GM23248 (cell line): ENCODE measurements at places on chromosomes 6 and 20. TPM values are rescaled to one million over a fixed set of nuclear protein-coding genes. Genes with fewer than 3 reads are reported as not detected.

The NEURL2 gene
- 4.3 and 8.3 TPM in 2 replicates for total RNA-seq

- no peak for DNase-seq
- H3K27me3 ChIP-seq: no peaks in the 10 kb centered on the region; the same call in 1 of the 2 replicates
- no peak overlapping the region for H3K4me3 ChIP-seq
- no peaks in the 10 kb centered on the region for H3K36me3 ChIP-seq
These were observed 186.8 kb downstream of the UBE3D start for GRCh38 chr6:82878812-82879211.

GRCh38 chr6:82458147-82458546, 94.5 kb downstream of the TPBG start:
- 0 out of 2 replicates have a peak, but pooled peaks cover 3% of the 10 kb centered on the region for H3K36me3 ChIP-seq
- no peaks in the 10 kb centered on the region for H3K27me3 ChIP-seq
- H3K27ac ChIP-seq: no peak overlapping the region
- H3K4me3 ChIP-seq: no peak overlapping the region

GRCh38 chr6:69284176-69284730, 512.6 kb downstream of the LMBRD1 start:
- H3K4me1 ChIP-seq: no peaks in the 10 kb centered on the region
- no peak overlapping the region for H3K4me3 ChIP-seq
- no peaks in the 10 kb centered on the region for H3K36me3 ChIP-seq
- no peak for DNase-seq

DNA sequence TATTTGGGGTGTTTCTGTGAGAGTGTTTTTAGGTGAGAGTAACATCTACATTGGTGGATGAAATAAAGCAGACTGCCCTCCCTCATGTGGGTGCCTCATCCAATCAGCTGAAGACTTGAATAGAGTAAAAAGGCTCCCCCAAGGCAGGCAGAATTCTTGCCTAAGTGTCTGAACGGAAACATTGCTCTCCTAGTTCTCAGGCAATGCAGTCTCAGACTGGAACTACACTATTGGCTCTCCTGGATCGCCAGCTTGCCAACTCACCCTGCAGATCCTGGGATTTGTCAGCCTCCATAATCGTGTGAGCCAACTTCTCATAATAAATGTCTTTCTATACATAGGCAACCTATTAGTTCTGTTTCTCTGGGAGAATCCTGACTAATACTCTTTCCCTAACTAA, 5.5 kb upstream of the TMEM170B start:
- no peak overlapping the region for H3K4me3 ChIP-seq
- no peaks in the 10 kb centered on the region for H3K36me3 ChIP-seq
- H3K4me1 ChIP-seq: peaks cover 4% of the 10 kb centered on the region; the same call in 1 of the 2 replicates
- H3K27ac ChIP-seq: no peak overlapping the region
- peak; percentile 6 for DNase-seq
- H3K27me3 ChIP-seq: no peaks in the 10 kb centered on the region

The SIRPA gene
- 73.5 and 93.3 TPM in 2 replicates for total RNA-seq

DNA sequence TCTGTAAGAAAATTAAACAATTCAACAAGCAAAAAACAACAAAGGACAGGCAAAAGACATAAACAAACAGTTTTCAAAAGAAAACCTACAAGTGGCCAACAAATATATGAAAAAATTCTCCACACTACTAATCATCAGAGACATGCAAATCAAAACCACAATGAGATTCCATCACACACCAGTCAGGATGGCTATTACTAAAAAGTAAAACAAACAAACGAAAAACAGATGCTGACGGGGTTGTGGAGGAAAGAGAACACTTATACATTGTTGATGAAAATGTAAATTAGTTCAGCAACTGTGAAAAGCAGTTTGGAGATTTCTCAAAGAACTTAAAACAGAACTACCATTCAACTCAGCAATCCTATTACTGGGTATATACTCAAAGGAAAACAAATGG, 537.6 kb downstream of the HDGFL1 start:
- peak; percentile 73 for DNase-seq
- H3K4me3 ChIP-seq: no peak overlapping the region
- no peak overlapping the region for H3K27ac ChIP-seq
- no peaks in the 10 kb centered on the region for H3K36me3 ChIP-seq
- no peaks in the 10 kb centered on the region for H3K27me3 ChIP-seq

DNA sequence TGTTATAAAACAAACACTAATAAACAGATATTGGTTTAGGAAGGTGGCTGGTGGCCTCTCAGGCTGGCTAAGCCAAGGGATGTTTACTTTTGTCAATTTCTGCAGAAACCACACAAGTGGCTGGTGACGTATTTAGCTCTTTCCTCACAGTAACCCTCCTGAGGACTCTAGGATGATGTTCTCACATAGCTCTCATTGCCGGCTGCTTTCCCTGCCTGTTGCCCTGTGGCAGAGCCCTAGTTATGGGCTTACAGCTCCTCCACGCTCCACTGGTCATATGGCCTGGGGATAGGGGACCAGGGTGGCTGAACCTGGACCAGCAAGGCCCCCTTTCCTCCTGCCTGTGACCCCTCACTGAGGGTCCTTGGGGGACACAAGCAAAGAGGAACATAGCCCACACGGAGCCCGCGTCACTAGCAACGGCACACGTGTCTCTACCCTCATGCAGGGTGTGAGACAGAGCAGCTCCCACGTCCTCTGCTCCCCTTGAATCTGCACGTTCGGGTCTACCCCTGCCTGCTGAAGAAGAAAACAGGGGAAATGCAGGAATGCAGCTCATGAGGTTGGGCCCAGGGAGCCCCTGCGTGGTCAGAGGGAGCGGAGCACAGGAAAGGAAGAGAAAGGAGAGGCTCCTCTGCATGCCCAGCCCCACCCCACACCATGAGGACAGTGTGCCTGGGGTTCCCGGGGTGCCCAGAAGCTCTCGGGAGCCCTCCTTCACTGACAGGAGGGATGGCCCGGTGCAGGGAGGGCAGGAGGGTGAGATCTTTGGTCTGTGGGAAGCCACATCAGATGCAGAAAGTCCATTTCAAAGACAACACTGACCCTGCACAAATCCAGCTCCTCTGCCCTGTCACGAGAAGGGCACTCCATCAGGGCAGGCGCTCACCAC, 13.9 kb downstream of the RAMACL start:
- H3K4me1 ChIP-seq: peaks cover 15% of the 10 kb centered on the region
- DNase-seq: peak; percentile 9
- H3K36me3 ChIP-seq: no peaks in the 10 kb centered on the region
- H3K27ac ChIP-seq: no peak overlapping the region
- no peak overlapping the region for H3K4me3 ChIP-seq
- H3K27me3 ChIP-seq: no peaks in the 10 kb centered on the region

- no peak for DNase-seq
- no peaks in the 10 kb centered on the region for H3K27me3 ChIP-seq
- no peak overlapping the region for H3K27ac ChIP-seq
- H3K4me1 ChIP-seq: no peaks in the 10 kb centered on the region
- no peaks in the 10 kb centered on the region for H3K36me3 ChIP-seq
These were observed 647.6 kb upstream of the FLRT3 start for GRCh38 chr20:14984768-14985622.

- no peak overlapping the region for H3K4me3 ChIP-seq
- peaks cover 13% of the 10 kb centered on the region for H3K4me1 ChIP-seq
- H3K36me3 ChIP-seq: peaks cover 69% of the 10 kb centered on the region
- no peak overlapping the region for H3K27ac ChIP-seq
- no peaks in the 10 kb centered on the region for H3K27me3 ChIP-seq
These were observed 78.2 kb downstream of the ASXL1 start for GRCh38 chr20:32436142-32436861.

The LBP gene
- total RNA-seq: not detected in 2 replicates

DNA sequence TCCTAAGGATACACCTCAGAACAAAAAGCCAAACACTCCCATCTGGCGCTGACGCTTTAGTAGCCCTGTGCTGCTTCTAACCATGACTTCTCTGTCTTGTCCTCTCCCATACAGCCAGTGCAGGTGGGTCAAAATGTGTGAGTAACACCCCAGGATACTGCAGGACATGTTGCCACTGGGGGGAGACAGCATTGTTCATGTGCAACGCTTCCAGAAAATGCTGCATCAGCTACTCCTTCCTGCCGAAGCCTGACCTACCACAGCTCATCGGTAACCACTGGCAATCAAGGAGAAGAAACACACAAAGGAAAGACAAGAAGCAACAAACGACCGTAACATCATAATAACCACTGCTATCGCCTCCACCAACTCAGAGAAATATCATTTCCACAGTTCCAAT, 1.4 kb downstream of the DEFB132 start:
- H3K27me3 ChIP-seq: peaks cover 27% of the 10 kb centered on the region
- DNase-seq: peak; percentile 31
- no peaks in the 10 kb centered on the region for H3K4me1 ChIP-seq
- no peaks in the 10 kb centered on the region for H3K36me3 ChIP-seq

The PRL gene
- not detected in 2 replicates for total RNA-seq

GRCh38 chr6:39441986-39442385, 119.5 kb upstream of the KCNK16 start:
- no peaks in the 10 kb centered on the region for H3K36me3 ChIP-seq
- H3K4me1 ChIP-seq: 0 out of 2 replicates have a peak, but pooled peaks cover 7% of the 10 kb centered on the region
- no peak overlapping the region for H3K4me3 ChIP-seq
- H3K27ac ChIP-seq: no peak overlapping the region
- H3K27me3 ChIP-seq: no peaks in the 10 kb centered on the region

GRCh38 chr6:154567695-154568220, 57.3 kb upstream of the CNKSR3 start:
- H3K4me3 ChIP-seq: no peak overlapping the region
- H3K27me3 ChIP-seq: peaks cover 8% of the 10 kb centered on the region; the same call in 1 of the 2 replicates
- no peaks in the 10 kb centered on the region for H3K4me1 ChIP-seq
- no peak for DNase-seq
- H3K27ac ChIP-seq: no peak overlapping the region

The MPIG6B gene
- not detected in 2 replicates for total RNA-seq

DNA sequence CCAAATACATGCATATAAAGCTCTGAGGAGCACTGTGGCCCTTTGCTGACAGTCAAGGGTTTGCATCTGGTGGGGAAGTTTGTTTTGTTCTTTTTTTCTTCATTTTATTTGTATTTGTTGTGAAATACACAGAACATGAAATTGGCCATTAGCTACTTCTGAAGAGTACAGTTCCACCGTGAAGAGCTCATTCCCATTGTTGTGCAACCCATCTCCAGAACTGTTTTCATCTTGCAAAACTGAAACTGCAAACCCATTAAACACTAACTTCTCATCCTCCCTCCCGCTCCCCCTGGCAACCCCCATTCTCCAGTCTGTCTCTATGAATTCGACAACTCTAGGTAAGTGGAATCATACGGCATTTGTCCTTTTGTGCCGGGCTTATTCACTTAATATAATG, 231.3 kb downstream of the TFAP2C start:
- H3K27ac ChIP-seq: no peak overlapping the region
- no peaks in the 10 kb centered on the region for H3K4me1 ChIP-seq
- H3K4me3 ChIP-seq: no peak overlapping the region
- peaks cover 37% of the 10 kb centered on the region for H3K27me3 ChIP-seq
- no peaks in the 10 kb centered on the region for H3K36me3 ChIP-seq

DNA sequence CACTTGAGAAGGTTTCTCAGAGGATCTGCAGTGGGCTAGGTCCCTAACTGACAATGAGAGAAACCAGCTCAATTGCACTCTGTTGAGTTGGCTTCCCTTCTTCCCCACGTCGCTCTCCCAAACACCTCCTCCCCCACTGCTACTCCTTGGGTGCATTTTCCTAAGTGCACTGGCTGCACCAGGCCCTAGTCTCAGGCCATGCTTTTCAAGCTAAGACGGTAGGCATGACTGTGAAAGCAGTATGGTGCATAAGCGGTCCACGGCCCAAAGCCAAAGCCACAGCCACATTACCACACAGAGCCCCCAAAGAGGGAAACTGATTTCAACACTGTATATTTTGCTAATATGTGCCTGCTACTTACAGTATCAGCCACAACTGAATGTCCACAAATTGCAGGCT, 62.1 kb upstream of the RBM24 start:
- no peak for DNase-seq
- no peak overlapping the region for H3K4me3 ChIP-seq
- no peak overlapping the region for H3K27ac ChIP-seq
- no peaks in the 10 kb centered on the region for H3K4me1 ChIP-seq
- H3K36me3 ChIP-seq: no peaks in the 10 kb centered on the region

- H3K27ac ChIP-seq: peak overlapping the region; percentile 93; the same call in 1 of the 2 replicates
- no peaks in the 10 kb centered on the region for H3K36me3 ChIP-seq
- H3K4me3 ChIP-seq: peak overlapping the region; percentile 87
These were observed 1.9 kb downstream of the BLCAP start for GRCh38 chr20:37525810-37526209.

GRCh38 chr6:63502156-63502555, 70.1 kb upstream of the LOC128125822 start:
- no peaks in the 10 kb centered on the region for H3K36me3 ChIP-seq
- no peak overlapping the region for H3K27ac ChIP-seq
- no peaks in the 10 kb centered on the region for H3K27me3 ChIP-seq
- peaks cover 3% of the 10 kb centered on the region; the same call in 1 of the 2 replicates for H3K4me1 ChIP-seq
- DNase-seq: no peak

DNA sequence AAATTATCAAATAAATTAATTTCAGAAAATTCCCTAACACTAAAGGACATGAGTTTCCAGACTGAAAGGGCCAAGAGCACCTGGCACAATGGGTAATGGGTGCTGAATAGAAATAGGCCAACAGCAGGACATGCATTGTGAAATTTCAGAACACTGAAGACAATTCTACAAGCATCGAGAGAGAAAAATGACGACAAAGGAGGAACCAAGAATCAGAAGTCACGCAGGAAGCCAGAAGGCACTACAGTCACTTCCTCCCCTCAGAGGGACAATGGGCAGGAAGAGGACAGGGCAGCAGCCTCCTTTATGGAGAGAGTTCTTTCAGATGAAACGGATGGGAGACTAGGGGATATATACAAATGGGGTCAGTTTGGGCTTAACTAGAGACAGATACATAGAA, 29.6 kb downstream of the PCNA start:
- no peaks in the 10 kb centered on the region for H3K4me1 ChIP-seq
- no peak overlapping the region for H3K27ac ChIP-seq
- no peaks in the 10 kb centered on the region for H3K36me3 ChIP-seq
- H3K4me3 ChIP-seq: no peak overlapping the region

The HLA-DQA2 gene
- not detected in 2 replicates for total RNA-seq

DNA sequence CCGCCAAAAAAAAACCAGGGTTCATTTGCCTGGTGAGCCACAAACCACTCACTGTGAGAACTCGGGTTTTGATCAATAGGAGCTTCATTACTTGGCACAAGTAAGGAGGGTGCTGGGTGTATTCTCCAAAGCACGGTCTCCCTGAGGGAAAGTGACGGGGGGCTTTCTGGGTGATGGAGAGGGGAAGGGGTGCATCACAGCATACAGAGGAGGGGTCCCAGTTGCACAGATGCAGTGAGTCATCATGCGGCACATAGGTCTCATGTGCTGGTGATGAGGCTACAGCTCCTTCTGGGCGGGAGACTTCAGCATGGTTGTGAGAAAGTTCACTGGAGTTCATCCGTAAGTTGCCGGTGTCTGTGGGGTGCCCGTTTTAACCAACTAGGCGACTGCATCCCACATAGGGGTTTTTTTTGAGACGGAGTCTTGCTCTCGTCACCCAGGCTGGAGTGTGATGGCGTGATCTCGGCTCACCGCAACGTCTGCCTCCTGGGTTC, 36.2 kb downstream of the SUN5 start:
- no peak overlapping the region for H3K27ac ChIP-seq
- H3K4me1 ChIP-seq: no peaks in the 10 kb centered on the region
- no peak for DNase-seq
- H3K36me3 ChIP-seq: no peaks in the 10 kb centered on the region
- no peak overlapping the region for H3K4me3 ChIP-seq
